ENCODE measurements at places on chromosomes 2 and 18.

- DNase-seq: no peak
Observed at GRCh38 chr18:75502286-75502685, 74.8 kb upstream of the SMIM21 start.

DNA sequence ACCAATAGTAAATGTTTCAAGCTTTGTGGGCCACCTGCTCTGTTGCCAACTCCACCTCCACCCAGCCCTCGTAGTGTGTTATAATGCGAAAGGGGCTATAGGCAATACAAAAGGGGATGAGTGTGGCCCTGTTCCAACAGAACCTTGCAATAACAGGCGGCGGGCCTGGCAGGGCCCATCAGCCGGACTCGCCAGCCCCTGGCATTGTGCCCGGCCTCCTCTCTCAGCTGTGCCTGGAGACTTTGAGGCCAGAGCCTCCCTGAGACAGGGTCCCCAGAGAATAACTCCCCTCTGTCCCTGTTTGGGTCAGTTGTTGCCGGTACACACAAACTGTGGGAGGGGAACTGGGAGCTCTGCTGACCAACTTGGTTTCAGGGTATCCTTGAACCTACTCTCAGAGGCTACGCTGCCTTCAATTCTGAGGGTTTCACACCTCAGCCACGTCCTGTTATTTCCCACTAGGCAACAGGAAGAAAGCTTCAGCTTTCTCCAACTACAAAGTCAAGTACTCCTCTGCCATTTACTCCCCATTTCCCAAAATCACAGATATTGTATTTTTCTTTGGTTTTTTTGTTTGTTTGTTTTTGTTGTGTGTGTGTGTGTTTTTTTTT, 58.0 kb upstream of the ZNF236 start:
- DNase-seq: no peak

DNA sequence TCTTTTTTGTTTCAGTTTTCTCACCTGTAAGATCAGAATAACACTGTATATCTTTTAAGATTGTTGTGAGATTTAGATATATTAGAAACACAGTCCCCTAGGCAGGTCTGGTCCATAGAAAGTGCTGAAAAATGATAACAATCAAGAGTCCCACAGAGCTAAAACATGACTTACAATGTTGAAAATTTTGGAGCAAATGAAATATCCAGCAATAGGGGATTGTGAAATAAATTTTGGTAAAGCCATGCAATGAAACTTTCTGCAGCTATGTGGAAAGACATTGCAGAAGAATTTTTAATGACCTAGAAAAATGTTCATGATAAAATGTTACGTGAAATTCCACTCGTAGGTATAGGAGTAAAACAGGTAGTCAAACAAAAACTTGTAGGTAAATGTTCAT, 127.6 kb upstream of the SERPINE2 start:
- DNase-seq: no peak

- DNase-seq: no peak
Observed at GRCh38 chr18:79640064-79640672, 39.4 kb upstream of the CTDP1 start.

- DNase-seq: no peak
Observed at GRCh38 chr2:62266433-62267038, 70.6 kb downstream of the B3GNT2 start.

GRCh38 chr2:53886406-53887280, 26.9 kb upstream of the GPR75 start:
- no peak for DNase-seq

DNA sequence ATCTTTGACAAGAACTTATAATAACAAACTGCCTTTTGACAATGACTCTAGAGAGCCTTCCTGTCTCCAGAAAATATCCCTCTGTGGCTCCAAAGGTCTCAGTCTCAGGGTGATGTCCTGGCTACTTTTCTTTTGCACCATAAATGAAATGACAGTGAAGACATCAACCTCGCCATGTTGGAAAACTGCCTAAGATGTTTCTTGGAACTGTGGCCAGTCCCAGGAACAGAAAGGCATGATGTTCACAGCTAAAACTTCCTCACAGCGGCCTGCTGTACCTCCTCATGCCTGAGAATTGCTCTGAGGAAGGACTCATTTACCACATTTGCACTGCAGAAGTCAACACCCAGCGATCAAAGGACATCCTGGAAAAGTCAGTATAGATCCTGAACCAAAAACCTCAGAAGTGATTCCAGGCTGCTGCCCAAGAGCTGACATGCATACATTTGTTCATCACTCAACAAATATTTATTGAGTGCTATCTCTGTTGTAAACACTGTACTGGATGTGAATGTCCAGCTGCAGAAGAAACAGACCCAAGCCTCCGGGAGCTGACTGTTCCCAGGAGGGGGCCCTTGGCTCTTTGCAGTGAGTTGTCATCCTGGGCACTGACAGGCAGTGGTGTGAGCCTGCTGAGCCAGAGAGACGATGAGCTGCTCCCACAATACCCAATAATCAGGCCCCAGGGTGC, 64.3 kb upstream of the ACSL3 start:
- DNase-seq: no peak

DNA sequence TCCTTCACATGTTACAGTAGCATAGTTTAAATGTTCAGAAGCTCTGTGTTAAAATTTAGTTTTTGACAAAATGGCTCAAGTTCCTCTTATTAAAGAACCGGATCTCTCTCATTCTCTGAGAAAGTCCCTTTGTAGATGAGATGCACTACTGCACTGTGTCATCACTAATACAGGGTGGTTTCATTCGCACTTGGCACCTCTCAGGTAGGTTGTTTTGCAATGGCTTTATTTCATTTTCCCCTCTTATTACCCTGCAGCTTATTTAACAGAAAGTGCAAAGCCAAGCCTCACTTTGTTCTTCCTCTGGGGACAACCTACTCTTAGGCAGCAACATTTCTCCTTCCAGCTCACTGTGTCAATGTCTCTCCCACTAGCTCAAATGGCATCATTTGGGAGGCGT, 185.1 kb downstream of the DLGAP1 start:
- DNase-seq: no peak

DNA sequence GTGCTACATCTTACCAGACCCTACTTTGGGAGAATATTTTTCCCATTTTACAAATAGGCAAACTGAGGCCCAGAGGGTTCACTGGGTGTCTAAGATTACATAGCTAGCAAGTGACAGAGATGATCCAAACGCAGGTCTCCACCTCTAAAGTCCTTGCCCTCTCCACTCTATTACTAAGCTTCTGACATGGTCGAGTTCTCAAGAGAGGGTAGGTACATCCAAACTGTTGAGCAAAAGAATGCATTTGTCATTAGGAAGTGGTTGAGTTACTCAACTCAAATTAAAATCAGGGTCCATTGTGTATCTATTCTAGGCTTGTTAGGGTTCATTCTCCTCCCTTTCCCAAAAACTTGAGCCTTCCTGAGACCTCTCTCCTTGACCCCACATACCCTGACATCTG, 680.6 kb upstream of the FANCL start:
- DNase-seq: no peak

DNA sequence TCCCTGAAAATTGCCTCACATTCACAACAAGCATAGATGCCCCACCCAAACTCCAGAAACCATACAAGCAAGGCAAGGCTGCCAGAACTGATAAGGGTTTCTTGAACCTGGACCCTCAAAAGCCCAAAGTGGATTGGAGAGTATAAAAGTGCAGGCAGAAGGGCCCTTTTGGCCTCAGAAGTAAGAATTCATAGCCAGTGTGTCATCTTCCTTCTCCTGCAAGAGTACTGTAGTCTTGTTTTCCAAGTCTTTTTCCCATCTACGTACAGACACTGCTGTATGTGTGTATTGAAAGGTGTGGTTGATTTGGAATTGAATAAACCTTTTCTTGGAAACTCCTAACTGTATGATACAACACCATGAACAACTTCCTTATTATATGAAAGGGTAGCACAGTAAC, 46.8 kb downstream of the ZC3H15 start:
- no peak for DNase-seq

DNA sequence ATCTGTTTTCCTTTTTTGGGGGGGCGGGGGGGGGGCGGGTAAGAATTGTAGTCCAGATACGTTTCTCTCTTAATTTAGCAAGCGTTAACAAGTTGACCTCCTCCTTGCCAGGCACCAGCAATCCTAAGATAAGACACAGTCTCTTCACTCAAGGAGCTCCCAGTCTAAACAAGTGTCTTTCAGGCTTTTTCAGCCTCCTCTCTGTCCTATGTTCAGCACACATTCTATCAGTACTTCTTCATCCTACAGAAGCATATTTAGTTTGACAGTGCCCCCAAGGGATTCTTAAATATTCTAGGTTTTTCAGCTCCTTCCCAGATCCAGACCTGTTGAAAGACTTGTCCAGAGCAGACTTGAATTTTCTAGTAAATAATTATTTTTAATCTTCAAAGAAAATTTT, 2.7 kb downstream of the PPP1CB start:
- DNase-seq: no peak

GRCh38 chr18:35580701-35581539, 620 bp upstream of the GALNT1 start:
- DNase-seq: peak; percentile 62

- no peak for DNase-seq
Observed at GRCh38 chr2:16058256-16058655, 117.9 kb downstream of the MYCN start.

Data from frontal cortex (tissue), 4 donors.